Fibroblast of skin of scalp (primary cell): ENCODE measurements at places on chromosomes 6 and 20.

DNA sequence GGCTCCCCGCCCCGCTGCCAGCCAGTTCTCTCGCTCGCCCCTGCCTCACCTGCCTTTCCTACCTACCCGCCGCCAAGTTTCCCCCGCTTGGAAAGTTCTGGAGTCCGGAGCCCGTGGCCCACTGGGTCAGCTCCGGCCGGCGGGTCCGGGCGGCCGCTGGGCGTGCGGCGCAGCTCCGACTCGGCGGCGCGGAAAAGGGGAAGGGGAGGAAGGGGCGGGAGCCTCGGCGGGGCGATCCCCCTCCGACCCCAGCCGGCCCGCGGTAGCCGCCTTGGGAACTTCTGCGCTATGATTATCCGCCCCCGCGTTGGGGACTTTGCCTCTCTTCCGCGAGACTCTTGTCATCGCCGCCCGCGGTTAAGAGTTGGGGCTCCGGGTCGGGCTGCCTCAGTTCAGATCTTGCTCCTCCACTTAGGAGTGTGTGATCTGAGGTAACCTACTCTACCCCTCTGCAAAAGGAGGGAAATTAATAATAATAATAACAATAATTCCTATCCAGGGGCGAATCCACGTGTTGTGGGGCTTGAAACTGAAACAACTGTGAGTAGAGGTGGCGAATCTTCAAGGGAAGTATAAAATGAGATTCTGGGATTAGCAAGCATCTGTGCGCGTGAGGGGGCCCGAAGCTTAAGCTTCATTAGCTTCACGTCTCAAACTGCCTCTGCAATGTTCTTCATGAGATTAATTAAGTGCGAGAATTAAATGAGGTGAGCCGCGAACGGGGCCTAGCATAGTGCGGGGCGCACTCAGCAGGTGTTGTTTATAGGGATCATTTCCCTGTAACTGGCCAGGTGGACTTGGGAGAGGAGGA lies 30.8 kb downstream of the SF3B5 start:
- no peak for DNase-seq

GRCh38 chr20:62726716-62727583 lies 18.3 kb downstream of the NTSR1 start:
- DNase-seq, result no peak

- DNase-seq, result no peak
Observed at GRCh38 chr6:57198926-57199636, 23.0 kb downstream of the RAB23 start.

GRCh38 chr6:100959280-100959679 lies 78.2 kb upstream of the ASCC3 start:
- no peak for DNase-seq

GRCh38 chr20:52619101-52619500 lies 353.1 kb upstream of the TSHZ2 start:
- no peak for DNase-seq

DNA sequence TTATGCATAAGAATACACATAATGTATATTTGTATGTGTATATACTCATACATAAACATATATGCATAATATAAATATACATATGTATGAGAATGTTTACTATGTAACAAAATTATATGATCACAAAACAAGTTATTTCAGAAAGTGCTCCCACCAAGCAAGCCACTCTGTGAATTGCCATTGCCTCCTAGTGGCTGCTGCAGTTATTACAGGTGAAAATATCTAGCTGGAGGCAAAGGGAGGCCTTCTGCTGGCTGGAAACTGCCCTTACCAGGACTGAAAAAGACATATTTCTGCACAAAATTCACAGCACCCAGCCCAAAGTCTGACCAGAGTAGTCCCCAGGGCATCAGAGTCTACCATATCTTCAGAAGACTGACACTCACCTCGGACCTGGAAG lies 14.4 kb upstream of the ADAM33 start:
- DNase-seq, result no peak

- no peak for DNase-seq
Observed at GRCh38 chr6:149948011-149948410, 6.2 kb downstream of the ULBP2 start.

- no peak for DNase-seq
Observed at GRCh38 chr6:140124498-140124897, 750.0 kb upstream of the CITED2 start.

DNA sequence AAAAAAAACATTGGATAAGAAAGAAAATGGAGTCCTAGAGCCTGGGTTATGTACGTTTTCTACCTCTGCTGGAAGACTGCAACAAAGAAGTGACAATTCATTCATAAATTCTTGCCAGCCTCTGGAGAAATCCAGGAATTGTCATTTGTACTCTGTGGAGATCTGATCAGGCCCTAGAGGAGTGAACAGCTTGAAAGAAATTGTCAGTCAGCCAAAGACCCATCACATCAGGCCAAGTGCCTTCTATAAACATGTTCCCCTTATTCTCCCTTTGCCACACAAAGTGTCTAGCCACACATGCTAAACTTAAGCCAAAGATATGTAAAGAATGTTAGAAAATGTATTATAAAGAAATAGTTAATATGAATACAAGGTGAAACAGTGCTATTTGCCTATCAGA lies 152.4 kb downstream of the ADAT2 start:
- DNase-seq, result no peak
